Stimulated activated CD4-positive, alpha-beta T cell treated with anti-CD3 and anti-CD28 coated beads, Interleukin-1b, Interleukin-23, amount 100 ng/mL, for 1 hour (primary cell): ENCODE measurements at places on chromosomes 4 and X.

GRCh38 chr4:10783351-10783750 is 98.8 kb upstream of the CLNK start:
- no peak for DNase-seq

- DNase-seq, result no peak
Observed at GRCh38 chr4:184453365-184454160, 20.8 kb downstream of the IRF2 start.

GRCh38 chr4:27861802-27862201 is 1001.2 kb downstream of the STIM2 start:
- DNase-seq, result no peak

DNA sequence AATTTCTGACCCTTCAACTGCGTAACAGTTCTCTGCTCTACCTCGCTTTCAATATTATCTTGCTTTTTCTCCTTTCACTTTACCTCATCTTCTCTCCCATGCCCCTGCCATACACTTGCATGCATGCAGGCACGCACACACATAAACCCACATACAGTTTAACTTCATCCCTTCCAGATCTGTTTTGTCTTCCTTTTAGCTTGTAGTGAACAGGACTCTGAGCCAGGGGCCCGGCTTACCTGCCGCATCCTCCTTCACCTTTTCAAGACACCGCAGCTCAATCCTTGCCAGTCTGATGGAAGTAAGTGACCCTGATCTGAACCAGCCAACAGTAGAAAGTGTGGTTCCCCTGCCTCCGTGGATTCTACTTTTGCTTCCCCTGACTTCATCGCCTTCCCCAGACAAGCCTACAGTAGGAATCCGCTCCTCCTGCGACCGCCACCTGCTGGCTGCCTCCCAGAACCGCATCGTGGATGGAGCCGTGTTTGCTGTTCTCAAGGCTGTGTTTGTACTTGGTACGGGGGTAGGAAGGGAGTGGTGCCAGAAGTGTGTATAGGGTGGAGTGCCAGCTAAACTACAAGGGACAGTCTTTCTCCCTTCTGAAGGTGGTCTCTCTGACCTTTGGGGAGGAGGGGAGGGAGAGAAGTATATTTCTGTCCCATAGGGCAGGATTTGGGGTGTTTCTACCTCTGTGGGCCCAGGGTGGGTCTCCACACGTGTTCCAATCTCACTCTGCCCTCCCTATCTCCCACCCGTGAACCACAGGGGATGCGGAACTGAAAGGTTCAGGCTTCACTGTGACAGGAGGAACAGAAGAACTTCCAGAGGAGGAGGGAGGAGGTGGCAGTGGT is 10.7 kb downstream of the MED12 start:
- peak; percentile 48 for DNase-seq

DNA sequence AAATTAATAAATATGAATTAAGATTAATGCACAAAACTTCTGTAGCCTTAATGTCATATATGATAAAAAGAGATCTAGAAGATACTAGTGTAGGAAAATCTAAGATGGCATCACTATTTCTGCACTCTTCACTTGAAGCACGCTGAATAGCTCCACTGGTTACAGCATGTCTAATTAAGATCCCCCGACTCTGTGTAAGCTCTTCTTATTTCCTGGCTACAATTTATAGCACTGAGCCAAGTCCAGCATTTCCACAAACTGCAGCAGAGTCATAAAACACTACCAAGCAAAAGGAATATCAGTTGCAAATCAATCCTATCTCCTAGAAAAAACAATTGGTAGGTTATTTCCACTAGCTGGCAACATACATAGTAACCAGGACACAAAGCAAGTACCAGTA is 1.3 kb upstream of the CCNA2 start:
- DNase-seq, result no peak

DNA sequence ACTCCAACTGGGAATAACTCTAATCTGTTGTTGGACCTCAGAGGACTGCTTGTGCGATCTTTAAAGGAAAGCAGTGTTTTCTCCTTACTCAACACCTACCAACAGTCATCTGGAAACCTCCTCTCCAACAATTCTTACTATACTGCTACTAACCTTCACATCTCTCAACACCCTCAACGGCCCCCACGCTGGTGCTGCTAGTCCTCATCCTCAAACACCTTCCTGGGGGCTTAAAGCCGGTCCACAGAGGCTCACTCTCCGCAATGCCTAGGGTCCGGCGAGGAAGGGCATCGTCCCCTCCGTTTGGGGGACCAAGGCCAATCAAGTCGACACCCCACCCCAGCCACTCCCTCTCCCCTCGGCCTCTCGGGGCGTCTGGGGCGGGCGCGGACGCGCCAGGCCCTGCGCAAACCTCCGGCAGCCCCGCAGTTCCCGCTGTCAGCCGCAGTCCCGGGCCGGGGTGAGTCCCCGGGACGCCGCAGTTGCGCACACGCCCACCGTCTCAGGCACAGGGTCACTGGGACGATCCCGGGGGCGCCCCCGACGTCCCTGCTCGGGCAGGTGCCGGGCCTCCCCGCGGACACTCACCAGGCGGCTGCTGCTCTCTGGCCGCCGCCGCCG is 418 bp downstream of the TAB3 start:
- no peak for DNase-seq

DNA sequence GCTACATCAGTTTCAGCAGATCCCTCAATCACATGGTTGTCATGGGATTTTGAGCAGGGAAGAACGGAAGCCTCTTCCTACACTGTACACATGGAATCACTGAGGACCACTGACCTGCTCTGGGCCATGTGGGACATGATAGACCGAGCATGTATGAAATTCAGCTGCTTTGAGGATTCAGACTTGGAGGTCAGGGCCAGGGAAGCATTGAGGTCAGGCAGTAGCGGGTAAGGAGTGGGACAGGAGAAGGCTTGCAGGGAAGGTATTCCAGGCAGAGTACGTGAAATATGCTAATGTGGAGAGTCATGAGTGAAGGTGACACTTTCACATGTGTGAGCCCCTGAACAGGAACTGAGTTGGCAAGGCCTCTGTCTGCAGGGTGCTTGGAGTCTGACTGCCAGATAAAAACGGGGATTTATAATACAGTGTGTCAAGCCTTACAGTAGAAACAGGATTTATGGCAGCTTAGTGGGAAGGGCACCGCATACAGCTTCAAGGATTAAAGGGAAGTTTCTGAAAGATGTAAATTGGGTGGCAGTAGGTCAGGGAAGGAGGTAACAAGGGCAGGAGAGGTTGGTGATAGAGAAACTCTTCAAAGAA is 111.7 kb downstream of the STK32B start:
- no peak for DNase-seq

GRCh38 chr4:140243278-140243753 is 89.3 kb upstream of the MAML3 start:
- no peak for DNase-seq

DNA sequence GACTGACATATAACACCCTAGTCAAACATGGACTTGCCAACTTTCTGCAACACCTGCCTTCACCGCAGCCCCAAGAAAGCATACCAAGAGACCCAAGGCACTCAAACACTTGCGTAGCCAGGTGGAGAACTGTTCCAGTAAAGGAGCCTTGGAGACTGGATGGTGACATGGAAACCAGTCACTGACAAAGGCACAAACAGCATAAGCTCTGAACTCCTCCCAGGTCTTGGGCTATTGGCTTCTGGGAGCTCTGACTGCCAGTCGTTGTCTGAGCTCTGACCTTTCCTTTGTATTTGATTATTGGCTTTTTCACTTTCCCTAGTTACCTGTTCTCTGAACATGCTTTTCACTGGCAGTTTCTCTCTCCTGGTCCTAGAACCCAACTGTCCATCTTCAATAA is 38.3 kb downstream of the ARAP2 start:
- no peak for DNase-seq

- DNase-seq, result no peak
Observed at GRCh38 chr4:105399532-105400161, 74.2 kb downstream of the PPA2 start.
